ENCODE measurements at places on chromosomes 16 and 17.

DNA sequence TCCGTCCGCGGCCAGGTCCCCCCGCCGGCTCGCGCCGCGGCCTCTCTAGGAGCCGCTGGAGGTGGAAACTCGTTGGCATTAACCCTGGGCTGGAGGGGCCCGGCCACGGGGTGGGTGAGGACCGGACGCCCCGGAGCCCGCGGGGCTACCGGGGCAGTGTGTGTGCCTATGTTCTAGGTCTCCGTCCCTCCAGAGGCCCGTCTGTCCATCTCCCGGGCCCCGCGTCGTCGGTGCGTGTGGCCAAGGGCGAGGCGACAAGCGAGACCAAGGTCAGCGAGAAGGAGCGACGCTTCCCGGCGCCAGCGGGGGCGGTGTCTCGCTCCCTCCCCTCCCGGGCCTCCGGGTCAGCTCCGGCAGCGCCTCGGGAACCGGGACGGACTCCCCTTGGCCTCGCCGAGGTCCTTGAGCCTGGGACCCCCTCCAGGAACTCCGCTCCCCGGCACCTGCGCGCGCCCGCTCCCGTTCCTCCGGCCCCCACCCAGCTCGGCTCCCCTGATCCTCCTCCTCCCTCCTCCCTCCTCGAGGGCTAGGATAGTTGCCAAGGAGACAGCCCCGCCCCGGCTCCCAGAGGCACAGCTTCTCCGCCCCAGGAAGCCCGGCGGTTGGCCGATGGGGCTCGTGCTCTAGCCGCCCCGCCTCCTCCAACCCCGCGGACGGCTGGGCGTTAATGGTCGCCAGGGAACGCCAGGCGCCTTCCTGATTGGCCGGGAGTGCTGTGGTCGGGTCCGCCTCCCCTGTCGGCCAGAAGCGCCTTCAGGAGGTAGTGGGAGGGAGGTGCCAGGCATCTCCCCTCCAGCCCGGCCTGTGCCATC lies 663 bp upstream of the ZNF768 start:
- DNase-seq, result peak; percentile 98

- DNase-seq, result no peak
These were observed 1.1 kb downstream of the CFAP119 start for GRCh38 chr16:30760577-30761426.

DNA sequence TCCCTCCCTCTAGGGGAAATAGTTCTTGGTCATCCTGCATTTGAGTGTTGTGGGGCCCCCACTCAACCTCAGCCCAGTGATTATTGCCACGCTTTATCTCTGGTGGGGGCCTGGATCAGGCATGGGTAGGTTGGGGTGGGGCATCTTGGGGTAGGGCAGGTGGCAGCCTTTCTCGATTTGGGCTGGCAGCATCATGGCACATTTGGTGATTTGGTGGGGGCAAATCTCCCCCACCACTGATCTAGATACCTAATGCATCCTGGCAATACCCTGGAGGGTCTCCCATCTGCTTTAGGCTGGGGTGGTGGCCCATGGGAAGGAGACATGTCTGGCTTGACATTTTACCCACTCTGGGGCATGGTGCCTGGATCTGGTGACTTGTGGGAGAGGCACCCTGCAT lies 40.2 kb downstream of the NLRP1 start:
- no peak for DNase-seq

DNA sequence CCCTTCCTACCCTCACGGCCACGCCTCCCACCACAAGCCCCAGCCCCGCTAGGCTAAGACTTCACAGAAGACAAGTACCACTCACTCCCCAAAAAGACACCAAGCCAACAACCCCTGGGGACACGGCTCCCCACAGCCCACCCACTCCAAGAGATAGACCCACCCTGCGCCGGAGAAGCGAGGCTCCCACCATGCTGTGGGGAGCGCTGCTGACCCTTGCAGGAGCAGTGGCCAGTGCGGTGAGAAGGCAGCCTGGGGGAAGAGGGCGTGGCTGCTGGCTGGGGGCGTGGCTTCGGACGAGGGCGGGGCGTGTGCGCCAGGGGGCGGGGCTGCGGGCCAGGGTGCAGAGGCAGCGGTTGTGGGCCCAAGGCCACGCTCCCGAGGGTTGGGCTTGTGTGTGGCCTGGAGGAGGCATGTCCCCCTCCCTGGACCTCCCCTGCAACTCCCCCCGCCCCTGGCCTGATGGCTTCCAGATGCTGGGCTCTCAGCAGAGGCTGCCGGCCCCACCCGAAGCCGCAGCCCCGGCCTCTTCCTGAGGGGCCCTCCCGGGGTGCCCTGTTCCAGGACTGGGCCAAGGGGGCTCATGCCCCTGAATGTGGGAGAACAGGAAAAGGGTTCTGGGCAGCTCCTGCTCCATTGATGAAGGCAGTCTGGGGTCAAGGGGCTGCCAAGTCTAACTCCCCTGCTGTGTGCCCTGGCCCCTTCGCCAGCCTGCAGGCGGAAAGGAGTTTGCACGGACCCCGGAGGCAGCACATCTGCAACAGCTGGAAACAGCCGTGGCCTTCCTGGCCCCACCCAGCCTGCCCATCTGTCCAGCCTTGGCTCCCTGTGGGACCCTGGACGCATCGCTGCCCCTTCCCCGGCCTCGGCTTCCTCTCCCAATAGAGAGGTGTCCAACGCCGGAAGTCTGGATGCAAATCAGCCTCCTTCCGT lies 9.1 kb downstream of the TFAP4 start:
- DNase-seq, result peak; percentile 95
